ENCODE measurements at places on chromosomes 13 and 19.

DNA sequence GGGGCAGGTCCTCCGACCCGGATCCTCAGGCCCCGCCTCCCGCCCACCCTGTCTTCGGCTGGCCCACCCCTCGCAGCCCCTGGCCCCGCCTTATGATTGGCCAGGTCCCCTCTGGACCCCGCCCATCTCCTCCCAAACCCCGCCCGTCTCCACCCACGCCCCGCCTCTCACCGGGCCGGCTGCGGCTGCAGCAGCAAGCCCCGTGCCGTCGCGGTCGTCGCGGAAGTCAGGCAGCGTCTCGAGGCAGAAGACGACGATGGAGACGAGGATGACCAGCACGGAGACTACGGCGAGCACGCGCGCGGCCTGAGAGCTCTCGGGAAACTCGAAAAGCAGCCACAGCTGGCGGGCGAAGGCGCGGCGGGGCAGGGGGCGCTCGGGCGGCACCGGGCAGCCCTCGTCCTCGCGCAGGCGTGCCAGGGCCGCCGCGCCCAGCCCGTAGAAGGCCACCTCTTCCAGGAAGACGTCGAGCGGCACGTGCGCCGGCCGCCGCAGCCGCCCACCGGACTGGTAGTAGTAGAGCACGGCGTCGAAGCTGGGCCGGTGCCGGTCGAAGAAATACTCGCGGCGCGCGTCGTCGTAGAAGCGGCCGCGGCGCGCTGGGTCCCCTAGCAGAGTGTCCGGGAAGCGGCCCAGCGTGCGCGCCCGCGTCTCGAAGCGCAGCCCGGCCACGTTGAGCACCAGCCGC is 495 bp downstream of the KCNA7 start:
- DNase-seq, result no peak

- no peak for DNase-seq
Measured at GRCh38 chr13:90547272-90547790, 800.2 kb upstream of the MIR17HG start.

- peak; percentile 78 for DNase-seq
Measured at GRCh38 chr19:12788682-12789097, 2.6 kb upstream of the JUNB start.

DNA sequence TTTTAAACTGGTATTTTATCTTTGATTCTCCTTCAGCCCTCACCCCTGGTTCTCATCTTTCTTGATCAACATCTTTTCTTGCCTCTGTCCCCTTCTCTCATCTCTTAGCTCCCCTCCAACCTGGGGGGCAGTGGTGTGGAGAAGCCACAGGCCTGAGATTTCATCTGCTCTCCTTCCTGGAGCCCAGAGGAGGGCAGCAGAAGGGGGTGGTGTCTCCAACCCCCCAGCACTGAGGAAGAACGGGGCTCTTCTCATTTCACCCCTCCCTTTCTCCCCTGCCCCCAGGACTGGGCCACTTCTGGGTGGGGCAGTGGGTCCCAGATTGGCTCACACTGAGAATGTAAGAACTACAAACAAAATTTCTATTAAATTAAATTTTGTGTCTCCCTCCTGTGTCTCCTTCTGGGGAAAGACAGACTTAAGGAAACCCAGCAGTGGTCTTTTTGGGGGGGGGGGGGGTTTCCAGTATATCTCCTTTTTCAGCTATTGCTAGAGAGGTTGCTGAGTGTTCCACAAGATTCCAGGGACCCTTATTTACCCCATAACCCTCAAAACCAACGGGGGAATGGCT is 1.5 kb upstream of the RAD23A start:
- DNase-seq, result no peak

- no peak for DNase-seq
Measured at GRCh38 chr19:29708554-29709439, 6.3 kb downstream of the C19orf12 start.

DNA sequence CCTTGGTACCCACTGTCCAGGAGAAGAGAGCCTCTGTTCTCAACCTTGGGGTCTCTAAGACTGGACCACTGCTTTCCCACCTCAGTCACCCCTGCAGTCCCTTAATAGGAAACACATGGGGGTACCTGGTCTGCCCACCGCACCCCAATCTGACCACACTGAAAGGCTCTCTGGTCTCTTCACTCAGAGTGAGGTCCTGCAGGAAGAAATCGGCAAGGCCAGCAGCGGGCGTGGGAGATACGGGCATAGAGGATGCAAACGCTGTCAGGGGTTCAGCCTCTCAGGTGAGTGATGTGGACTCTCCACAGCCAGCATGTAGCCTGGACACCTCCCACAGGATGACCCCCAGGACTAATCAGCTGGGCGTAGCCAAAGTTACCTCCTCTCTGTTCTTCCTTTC is 3.5 kb downstream of the SIGLEC9 start:
- DNase-seq, result no peak

DNA sequence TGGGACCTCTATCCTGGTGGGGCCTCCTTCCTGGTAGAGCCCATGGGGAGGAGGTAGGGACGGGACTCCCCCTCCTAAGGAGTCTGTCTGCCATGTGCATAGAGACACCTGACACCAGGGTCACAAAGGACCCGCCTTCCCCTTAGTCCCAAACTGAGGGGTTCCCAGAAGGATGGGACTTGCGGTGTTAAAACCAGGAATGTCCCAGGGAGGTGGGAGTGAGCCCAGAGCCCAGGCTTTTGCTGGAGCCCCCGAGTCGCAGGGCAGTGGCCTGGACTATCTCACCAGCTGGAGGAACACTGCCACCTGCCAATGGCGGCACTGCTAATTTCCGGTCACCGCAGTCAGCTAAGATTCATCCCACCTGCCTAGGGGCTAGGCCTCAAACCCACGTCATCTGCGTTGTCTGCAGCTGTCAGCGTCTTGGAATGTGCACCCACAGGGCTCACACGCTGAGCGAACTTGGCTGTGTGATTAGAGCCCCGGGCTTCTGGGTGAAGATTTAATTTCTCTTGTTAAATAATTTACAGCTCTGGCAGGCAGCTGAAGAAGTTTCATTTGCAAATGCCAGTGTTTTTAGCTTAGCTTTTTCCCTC is 31.9 kb upstream of the ATP11A start:
- DNase-seq, result no peak

GRCh38 chr13:73903561-73903960 is 230.6 kb downstream of the KLF12 start:
- no peak for DNase-seq

DNA sequence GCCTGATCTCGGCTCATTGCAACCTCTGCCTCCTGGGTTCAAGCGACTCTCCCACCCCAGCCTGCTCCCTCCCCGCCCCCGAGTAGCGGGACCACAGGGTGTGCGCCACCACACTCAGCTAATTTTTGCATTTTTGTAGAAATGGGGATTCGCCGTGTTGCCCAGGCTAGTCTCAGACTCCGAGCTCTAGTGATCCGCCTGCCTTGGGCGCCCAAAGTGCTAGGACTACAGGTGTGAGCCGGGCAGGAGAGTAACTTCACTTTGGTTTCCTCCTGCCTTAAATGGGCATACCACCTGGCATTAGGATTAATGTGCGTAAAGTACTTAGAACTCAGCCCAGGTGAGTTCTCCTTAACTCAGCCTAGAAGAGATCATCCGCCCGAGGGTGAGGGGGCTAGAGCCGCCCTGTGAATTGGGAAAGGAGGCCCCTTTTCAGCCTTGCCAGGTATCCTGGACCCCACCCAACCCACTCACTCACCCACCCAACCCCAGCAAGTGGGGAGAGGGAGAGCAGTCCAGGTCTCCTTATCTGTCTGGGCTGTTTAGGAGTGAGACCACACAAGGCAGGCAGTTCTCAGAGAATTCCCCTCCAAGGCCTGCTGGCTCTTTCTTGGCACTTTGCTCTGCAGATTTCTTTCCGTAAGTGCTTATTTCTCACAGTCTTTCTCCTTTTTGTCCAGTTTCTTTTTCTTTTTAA is 1.2 kb upstream of the ZFP36 start:
- DNase-seq, result peak; percentile 53

- no peak for DNase-seq
Measured at GRCh38 chr19:29624489-29625185, 18.6 kb downstream of the POP4 start.

- no peak for DNase-seq
Measured at GRCh38 chr19:9498183-9498902, at the start of gene ZNF560. Gene ZNF560, minus strand, starts transcription at chr19:9498616. Its CDS starts 23,303 bp downstream, at chr19:9475313.

- DNase-seq, result no peak
Measured at GRCh38 chr19:50693064-50693975, 26.3 kb downstream of the SHANK1 start.

GRCh38 chr13:32904266-32904665 is 112.0 kb upstream of the KL start:
- DNase-seq, result no peak

- no peak for DNase-seq
Measured at GRCh38 chr13:56953965-56954364, 186.8 kb upstream of the PRR20A start.

GRCh38 chr19:23872282-23872919 is 42.3 kb upstream of the ZNF726 start:
- no peak for DNase-seq

GRCh38 chr13:28533125-28533436 is 38.2 kb upstream of the FLT1 start:
- no peak for DNase-seq

GRCh38 chr13:52921194-52921593 is 72.8 kb upstream of the PCDH8 start:
- no peak for DNase-seq

DNA sequence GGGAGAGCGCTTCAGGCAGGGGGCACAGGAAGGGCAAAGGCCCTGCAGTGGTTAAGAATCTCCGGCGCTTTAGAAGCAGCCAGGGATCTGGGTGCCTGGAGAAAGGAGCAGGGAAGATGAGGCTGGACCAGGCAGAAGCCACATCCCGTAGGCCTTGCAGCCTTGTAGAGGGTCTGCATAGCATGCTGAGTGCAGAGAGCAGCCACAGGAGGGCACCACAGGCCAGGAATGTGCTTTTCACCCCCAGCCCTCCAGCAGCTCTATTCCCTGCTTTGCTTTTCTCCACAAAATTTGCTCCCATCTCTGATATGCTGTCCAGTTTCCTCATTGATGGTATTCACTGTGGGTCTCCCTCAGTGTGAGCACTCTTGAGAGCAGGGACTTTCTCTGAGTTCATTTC is 5.7 kb downstream of the WDR62 start:
- no peak for DNase-seq

DNA sequence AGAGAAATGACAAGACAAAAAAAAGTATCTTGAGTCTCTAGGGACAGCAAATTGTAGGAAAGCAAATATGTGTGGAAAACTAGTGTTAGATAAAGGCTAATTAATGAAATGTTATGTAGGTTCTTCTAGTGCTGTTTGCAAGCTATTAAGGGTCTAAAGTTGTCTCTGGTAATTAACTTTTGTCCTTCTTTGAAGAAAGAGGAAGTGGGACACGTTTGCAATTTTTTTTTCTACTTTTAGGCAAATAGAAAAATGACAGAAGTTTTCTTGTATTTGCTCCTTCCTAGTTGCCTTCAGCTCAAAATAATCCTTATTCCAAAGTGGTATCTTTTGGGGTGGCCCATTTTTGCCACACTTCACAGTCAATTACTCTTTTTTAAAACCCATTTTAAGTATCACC is 1877.7 kb upstream of the PRR20A start:
- DNase-seq, result no peak

GRCh38 chr19:38831142-38831605 is 420 bp downstream of the ECH1 start:
- no peak for DNase-seq

GRCh38 chr13:111280681-111281585 is 39.5 kb upstream of the TEX29 start:
- DNase-seq, result no peak

DNA sequence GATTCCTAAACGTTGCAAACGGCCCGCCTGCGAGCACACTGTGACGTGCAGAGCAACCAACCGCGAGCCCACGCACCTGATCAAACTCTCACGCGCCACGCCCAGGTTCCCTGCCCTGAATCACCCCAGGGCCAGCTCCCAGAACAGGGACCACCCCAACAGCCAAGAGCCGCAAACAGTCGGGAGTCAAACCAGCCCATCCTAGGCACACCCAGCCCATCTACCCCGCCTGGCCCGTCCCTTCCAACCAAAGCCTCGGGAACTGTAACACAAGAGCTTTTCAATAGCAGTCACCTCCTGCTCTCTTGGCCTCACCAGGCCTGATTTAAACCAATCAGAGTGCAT is 8.9 kb downstream of the PIP5K1C start:
- no peak for DNase-seq

DNA sequence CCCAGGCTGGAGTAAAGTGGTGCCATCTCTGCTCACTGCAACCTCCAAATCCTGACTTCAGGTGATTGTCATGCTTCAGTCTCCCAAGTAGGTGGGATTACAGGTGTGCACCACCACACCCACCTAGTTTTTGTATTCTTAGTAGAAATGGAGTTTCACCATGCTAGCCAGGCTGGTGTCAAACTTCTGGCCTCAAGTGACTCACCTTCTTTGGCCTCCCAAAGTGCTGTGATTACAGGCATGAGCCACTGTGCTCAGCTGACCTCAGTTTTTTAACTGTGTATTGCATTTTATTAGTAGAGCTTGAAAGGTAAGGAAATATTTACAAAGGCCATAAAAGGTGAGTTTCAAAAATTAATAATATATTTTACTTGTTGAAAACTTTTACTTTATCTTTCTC is 2.3 kb downstream of the ZNF726 start:
- DNase-seq, result no peak

DNA sequence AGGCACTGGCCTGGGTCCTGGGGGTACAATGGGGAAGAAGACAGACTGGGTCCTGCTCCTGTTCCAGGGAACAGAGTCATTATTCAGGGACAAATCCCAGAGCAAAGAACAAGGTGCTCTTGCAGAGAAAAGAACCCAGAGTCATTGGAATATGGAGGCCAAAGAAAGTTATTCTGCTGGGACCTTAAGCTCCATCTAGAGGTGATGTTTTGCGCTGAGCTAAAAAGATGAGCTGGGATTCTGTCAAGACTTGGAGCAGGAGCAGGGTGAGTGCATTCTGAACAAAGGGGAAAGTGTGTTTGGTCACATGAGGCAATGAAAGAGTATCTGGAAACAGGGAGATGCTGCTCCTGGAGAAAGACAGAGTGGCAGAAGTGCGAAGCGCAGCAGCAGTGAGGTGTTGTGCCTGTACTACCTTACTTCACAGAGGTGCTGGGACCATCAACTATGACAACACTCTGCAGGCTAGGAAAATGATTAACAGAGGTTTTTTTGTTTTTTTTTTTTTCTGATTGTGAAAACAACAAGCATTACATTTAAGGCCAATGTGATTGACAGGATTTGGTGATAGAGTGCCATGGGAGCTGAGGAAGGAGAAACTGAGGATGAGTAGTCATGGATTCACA is 95.3 kb upstream of the TNFSF11 start:
- no peak for DNase-seq

DNA sequence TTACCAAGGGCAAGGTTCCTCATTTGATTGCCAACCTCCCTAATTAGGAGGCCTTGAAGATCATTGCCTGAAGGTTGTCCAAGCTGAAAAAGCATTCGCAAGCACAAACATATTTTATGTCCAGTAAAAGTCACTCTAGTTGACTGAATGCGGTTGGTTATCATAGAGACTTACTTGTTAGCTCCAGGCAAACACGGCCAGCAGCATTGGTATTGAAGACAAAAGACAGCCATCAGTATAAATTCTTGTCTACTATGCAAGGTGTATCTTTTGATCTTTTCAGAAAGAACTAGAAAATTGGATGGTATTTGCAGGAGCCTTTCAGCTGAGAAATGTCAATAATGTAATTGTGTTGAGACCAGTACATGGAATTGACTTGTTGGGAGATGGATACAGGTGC is 129.9 kb downstream of the GPC6 start:
- no peak for DNase-seq

- DNase-seq, result no peak
Measured at GRCh38 chr13:106286811-106287210, 248.7 kb downstream of the EFNB2 start.

Data from CD8-positive, alpha-beta memory T cell (primary cell).